ENCODE measurements at places on chromosomes 6 and 20.
A peak's percentile ranks its signal among the peaks of the same experiment; 100 is the strongest.

DNA sequence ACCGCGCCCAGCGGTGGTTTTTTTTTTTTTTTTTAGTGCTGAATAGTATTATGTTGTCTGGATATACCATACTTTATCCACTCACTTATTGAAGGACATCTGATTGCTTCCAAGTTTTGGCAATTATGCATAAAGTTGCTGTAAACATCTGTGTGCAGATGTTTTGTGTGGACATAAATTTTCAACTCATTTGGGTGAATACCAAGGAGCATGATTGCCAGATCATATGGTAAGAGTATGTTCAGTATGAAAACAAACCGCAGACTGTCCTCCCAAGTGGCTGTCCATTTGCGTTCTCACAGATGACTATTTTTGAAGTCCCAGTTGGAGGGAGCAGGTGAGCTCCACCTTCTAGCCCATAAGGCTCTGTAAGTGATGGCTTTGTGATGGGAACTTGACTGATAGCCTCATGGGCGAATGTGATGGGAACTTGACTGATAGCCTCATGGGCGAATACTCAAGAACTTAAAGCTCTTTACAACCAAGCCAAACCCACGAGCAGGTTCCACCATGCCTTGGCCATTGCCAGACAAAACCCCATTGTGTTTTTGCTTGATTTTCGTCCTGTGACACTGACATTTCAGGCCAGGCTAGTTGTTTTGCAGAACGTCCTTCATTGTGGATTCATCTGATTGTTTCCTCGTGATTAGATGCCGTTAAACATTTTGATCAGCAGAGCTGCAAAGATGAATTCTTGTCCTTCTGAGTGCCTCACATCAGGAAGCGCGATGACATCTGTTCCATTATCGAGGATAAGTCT, 51.0 kb downstream of the ZBTB2 start:
- no peak for DNase-seq

DNA sequence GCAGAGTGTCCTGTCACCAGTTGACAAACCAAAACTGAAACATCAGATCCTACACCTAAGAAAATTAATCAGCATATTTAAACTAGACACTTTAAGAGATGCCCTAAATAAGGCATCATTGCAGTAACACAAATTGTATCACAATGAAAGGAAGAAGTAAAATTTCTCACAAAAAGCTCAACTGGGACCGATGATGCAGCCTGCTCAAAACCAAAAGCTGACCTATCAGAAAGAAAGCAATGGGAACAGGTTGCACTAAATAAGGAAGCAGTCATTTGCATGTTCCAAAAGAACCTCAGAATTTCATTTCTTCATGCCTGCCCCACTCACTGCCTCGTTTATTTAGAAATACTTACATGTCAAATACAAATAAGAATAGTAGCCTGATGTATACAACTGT, 12.1 kb downstream of the HIVEP2 start:
- no peak for DNase-seq

GRCh38 chr6:33313105-33313708, 671 bp downstream of the TAPBP start:
- no peak for DNase-seq

GRCh38 chr6:165390475-165390874, 81.1 kb upstream of the C6orf118 start:
- no peak for DNase-seq

- DNase-seq = no peak
Measured at GRCh38 chr6:26476896-26477295, 19.1 kb downstream of the BTN2A1 start.

DNA sequence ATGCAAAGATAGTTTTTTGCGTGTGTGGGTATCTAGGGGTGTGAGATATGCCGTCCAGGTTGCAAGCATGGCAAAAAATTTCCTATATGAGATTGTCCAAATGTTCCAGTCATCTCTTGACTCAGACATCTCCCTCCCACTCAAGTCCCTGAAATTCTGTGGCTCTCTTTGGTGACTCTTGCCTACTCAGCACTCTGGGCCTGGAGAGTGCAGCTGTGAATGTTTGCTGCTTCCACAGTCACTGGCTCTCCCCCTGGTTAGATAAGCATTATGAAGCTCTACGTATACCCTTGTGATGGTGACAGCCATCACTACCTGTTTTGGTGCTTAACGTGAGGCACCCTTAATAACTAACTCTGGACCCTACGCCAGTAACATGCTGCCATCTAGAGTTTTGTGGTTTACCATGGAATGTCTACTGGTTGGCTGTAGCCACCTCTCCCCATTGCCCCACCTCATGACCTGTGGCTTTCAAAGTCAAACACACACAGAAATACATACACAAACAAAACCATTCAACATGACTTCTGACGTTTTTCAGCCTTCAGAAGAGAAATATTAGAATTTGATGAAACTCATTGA, 621.9 kb upstream of the CITED2 start:
- DNase-seq = peak; percentile 21

DNA sequence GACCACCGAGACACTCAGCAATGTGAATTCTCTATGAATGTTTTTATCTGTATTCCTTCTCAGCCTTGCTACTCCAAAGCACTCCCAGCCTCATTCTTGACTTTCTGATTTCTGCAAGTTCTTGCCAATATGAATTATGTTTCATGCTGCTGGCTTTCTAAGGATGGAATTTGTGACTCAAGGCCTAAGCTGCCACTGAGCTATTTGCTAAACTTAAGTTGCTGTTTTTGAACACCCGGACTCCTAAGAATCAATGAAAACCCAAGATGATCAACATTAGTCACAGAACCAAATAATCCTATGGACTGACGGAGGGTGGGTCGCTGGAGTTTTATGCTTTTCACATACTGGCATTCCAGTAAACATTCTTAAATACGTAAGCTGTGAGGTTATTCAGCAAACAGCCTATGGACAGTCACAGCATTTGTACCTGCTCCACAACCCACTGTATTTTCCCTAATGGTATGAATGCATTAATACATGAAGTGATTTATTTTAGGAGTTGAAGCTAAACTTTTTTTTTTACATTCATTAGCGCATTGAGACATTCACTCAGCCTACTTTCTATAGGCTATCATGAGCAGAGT, 8.2 kb upstream of the PXDC1 start:
- DNase-seq = no peak

DNA sequence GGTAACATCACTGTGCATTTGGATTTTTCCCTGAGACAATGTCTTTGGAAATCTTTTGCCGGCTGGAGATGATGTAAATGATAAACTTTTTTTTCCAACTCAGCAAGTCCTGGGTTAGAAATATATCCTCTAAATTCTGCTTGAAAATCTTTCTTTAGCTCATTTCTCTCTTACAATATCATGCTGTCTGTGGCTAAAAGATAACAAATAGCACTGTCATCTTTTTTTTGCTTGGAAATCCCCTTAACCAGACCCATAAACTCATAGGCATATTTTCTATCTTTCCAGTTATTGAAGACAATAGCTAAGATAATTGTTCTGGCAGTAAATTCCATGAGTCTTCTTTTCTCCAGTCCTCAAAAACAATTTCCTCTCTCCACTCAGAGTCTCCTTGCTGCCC, 481.5 kb downstream of the NKAIN2 start:
- no peak for DNase-seq

DNA sequence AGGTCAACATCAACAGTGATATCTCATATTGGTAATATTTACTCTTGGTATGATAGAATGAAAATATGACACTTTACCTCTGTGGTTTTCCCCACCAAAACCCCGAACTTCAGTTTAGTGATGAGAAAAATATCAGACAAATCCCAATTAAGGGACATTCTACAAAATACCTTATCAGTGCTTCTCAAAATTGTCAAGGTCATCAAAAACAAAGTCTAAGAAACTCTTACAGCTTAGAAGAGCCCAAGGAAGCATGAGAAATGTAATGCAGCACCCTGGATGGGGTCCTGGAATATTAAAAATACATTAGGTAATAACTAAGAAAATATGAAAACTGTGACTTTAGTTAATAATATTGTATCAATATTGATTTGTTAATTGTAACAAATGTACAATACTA, 148.3 kb upstream of the TFAP2D start:
- DNase-seq = no peak

GRCh38 chr6:150025201-150025917, at the start of gene RAET1L:
TSS of gene RAET1L (minus strand) at chr6:150025532. CDS start at chr6:150025471, 61 bp downstream.
- DNase-seq = no peak

DNA sequence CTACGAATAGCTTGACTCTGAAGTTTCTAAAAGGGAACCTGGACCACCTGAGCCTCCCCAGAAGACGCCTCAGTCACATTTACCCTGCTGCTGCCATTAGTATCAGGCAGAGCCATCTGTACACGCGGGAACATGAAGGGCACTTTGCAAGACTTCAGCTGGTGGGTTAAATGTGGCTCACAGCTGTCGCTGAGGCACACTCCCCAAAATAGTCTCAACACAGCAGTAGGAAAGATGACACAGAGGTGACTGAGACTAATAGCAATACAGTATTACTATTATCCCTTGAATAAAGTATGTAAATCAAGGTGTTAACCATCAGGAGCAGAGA, 29.0 kb downstream of the PSMB1 start:
- DNase-seq = no peak

GRCh38 chr6:95574811-95575210, 2.5 kb upstream of the MANEA start:
- no peak for DNase-seq

All from GM13977 (cell line).